Left cardiac atrium (tissue), 4 donors: ENCODE measurements at places on chromosomes 1 and 21. TPM values are rescaled to one million over a fixed set of nuclear protein-coding genes. Genes with fewer than 3 reads are reported as not detected.

GRCh38 chr1:44012404-44012803 is 18.9 kb downstream of the SLC6A9 start:
- no peak for DNase-seq

DNA sequence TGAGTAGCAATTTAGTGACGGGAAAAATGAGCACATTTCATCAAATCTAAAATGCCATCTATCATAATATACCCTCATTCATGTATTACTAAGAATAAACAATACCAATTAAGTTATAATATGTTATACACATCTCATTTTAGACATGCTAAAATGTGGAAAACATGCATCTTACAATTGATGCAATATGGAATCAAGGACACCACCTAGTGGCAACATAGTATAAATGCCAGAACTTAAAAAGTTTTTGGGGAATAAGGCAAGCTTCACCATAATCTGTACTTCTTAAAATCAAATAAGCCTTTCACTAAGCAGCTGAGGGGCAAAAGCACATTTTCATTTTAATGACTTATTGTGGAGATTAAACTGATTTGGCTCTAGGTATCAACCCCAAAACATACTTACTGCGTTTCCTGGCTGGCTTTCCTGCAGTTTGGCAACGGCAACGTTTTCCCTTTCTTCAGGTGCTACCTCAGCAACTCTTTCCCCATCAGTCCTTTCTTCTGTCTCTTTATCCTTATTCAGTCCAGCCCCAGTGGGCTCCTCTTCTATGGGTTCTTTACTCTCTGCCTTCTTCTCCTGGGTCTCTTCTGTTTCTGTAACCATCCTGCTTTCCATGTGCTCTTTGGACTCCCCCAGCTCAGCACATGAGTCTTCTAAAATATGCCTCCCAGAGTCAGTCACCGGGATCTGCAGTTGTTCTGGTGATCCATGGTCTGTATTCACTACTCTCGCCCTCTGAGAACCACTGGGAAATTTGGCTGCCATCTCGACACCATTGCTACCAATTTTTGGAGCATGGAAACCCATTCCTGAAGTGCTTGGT is 11.4 kb downstream of the SDE2 start:
- DNase-seq = no peak

DNA sequence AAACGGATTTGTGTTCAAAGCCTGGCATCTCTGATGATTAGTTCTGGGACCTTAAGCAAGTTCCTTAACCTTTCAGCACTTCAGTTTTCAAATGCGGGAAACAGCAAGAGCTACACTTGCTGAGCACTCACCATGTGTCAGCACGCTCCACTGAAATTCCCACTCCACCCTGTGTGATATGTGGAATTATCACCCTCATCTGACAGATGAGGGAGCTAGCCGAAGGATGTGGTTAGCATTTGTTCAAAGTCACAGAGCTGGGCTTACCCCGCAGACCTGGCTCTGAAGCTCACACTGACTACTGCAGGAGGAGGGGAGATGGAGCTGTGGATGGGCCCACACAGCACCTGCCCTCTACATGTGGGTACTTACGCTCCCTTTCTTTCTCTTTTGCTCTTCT is 29.1 kb downstream of the IL12RB2 start:
- no peak for DNase-seq

DNA sequence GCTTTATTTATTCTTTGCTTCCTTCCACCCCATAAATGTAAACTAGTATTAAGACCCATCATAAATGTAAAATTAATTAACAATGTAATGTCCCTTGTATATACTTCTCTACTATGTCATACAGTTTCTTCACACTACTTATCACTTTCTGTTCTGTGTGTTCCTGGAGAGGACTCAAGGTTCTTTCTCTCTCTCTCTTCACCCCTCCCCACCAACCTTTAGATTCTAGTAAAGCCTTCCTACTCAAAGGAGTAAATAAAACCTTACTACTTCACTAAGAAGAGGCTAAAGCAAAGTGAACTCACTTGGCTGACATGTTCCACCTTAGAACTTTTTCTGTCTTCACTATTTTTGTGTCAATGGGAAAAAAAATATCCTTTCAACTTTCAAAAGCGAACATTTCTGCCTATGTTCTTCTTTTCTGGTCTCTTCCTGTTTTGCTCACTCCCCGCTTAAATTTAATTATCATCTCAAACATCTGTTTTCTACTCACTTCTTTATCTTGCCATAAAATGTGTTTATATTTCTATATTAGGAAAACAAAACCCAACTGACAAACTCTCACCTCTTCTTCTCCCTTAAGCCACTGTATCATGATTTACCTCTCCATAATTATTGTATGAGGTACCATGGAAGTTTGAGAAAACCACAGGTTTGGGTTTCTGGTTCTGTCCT is 260.3 kb downstream of the DPYD start:
- DNase-seq = no peak

DNA sequence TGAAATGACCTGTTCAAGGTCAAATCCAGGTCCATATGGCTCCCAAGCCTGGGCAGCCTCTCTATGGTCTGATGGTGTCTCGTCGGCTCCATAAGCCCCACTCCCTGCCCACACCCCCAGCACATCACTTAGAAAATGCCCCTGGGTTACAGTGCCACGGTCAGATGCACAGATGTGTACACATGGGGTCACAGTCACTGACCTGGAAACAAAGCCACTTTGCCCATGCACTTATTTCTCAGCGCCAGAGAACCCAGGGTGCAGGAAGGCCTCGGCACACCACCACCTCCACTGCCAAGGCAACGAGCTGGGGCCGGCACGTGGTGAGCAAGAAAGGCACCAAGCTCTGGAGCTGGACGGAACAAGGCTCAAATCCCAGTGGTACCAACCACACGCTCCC is 24.7 kb downstream of the IFFO2 start:
- no peak for DNase-seq

DNA sequence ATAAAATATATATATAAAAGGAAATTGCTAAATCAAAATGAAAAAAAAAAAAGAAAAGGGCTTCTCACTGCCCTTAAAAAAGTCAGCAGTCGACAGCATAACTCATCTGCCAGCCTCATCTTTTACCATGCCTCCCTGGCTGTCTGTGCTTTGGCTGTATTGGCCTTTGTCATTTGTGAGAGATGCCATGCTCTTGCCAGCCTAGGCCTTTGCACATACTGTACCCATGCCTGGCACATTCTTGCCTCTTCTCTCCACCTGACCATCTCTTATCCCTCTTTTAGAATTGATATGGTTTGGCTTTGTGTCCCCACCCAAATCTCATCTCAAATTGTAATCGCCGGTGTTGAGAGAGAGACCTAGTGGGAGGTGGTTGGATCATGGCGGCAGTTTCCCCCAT is 37.1 kb downstream of the DIRAS3 start:
- DNase-seq = no peak

The CLCA1 gene
- total RNA-seq = not detected

The OR14K1 gene
- total RNA-seq = not detected

The AADACL3 gene
- 0.09 TPM for total RNA-seq
